EH (cell line): ENCODE measurements at places on chromosomes 7 and 10.

- peak; percentile 29 for DNase-seq
These were observed 4.7 kb upstream of the NRBF2 start for GRCh38 chr10:63128443-63128842.

GRCh38 chr10:76911184-76911583 is 726.4 kb downstream of the KCNMA1 start:
- no peak for DNase-seq

DNA sequence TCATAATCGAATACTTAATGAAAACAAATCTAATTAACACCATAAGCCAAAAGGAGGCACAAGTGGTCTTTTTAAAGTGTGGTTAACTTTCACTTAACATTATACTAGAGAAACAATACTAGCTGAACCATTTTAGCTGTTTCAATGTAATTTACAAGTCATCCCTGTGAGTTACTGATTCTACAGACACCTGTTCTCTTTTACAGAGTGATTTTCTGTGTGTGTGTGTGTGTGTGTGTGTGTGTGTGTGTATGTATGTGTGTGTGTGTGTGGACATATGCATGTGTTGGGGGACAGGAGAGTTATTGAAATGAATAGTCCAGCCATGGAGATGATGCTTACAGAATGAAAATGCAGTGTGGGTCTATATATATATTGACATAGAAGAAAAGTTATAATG is 200.2 kb downstream of the DNAJC1 start:
- no peak for DNase-seq

- DNase-seq, result no peak
These were observed 12.7 kb upstream of the CACUL1 start for GRCh38 chr10:118767297-118768040.

DNA sequence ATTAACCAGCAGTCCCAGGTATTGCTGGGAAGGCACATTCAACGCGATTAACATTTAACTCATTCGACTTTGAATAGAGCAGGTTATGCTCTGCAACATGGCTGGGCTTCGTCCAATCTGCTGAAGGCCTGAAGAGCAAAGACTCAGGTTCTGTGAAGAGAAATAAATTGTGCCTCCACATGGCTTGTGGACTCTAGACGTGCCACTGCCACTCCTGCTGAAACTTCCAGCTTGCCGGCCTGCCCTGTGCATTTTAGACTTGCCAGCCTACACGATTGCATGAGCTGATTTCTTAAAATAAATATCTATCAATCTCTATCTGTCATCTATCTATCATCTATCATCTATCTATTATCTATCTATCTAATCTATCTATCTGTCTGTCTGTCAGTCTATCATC is 138.0 kb downstream of the WDR37 start:
- DNase-seq, result no peak

DNA sequence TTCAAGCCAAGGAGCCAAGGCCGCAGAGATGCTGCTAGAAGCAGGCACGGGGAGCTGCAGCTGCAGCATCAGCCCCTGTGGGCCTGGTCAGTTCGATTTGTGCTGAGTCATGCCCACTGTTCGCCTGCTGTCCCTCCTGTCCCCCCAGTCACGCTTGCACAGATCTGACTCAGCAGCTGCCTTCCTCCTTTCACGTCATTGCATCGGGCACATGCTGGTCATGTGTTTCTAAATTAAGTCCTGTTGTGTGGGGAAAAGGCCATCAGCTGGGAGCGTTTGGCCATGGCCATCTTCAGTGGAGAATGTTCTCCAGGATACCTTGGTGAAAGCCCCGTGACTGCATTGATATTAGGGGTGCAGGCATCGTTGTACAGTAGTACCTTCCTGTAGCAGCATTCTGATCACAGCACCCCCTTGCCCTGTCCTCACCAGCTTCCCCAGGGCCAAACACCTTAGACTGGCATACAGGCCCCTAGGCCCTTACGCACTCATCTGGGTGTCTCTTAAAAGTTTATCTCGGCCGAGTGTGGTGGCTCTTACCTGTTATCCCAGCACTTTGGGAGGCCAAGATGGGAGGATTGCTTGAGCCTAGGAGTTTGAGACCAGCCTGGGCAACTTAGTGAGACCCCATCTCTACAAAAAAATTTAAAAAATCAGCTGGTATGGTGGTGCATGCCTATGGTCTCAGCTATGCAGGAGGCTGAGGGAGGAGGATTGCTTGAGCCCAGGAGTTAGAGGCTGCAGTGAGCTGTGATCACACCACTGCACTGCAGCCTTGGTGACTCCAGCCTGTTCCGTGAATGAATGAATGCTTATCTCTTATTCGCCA is 23.2 kb downstream of the POR start:
- DNase-seq, result peak; percentile 98

DNA sequence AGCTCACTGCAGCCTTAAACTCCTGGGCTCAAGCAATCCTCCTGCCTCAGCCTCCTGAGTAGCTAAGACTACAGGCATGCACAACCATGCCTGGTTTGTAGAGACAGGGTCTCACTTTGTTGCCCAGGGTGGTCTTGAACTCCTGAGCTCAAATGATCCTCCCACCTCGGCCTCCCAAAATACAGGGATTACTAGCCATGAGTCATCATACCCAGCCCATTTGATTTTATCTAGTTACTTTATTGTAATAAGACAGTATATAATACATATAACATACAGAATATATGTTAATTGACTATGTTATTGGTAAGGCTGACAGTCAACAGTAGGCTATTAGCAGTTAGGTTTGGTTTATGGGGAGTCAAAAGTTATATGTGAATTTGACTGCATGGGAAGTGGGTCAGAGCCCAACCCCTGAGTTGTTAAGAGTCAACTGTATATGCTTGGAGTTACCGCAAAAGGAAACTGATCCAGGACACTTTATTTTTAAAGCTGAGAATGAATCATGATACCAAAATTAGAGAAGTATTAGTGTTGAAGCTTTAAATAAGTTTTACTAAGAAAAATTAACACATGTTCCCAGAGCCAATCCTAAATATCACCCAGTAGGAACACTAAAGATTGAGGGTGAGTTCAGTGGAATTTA is 20.7 kb upstream of the KMT2E start:
- peak; percentile 12 for DNase-seq

- no peak for DNase-seq
These were observed 14.9 kb upstream of the IFIT1B start for GRCh38 chr10:89362929-89363328.

GRCh38 chr7:106609416-106609815 is 51.5 kb downstream of the CCDC71L start:
- DNase-seq, result peak; percentile 91
